ENCODE measurements at places on chromosomes 5 and 9. TPM values are rescaled to one million over a fixed set of nuclear protein-coding genes. Genes with fewer than 3 reads are reported as not detected.

DDX4 gene
- total RNA-seq: 0.98 TPM

KCNV2 gene
- not detected for total RNA-seq

TMEM215 gene
- total RNA-seq: not detected

HOMER1 gene
- 2.4 TPM for total RNA-seq

RAD23B gene
- total RNA-seq: 99.9 TPM

RLN1 gene
- total RNA-seq: 0.73 TPM

SLC6A3 gene
- 0.41 TPM for total RNA-seq

HTR1A gene
- total RNA-seq: not detected

CBY3 gene
- total RNA-seq: 0.32 TPM

TLE1 gene
- 0.11 TPM for total RNA-seq
